CD4-positive, alpha-beta memory T cell (primary cell): ENCODE measurements at places on chromosomes 6 and 20.
A peak's percentile ranks its signal among the peaks of the same experiment; 100 is the strongest.

DNA sequence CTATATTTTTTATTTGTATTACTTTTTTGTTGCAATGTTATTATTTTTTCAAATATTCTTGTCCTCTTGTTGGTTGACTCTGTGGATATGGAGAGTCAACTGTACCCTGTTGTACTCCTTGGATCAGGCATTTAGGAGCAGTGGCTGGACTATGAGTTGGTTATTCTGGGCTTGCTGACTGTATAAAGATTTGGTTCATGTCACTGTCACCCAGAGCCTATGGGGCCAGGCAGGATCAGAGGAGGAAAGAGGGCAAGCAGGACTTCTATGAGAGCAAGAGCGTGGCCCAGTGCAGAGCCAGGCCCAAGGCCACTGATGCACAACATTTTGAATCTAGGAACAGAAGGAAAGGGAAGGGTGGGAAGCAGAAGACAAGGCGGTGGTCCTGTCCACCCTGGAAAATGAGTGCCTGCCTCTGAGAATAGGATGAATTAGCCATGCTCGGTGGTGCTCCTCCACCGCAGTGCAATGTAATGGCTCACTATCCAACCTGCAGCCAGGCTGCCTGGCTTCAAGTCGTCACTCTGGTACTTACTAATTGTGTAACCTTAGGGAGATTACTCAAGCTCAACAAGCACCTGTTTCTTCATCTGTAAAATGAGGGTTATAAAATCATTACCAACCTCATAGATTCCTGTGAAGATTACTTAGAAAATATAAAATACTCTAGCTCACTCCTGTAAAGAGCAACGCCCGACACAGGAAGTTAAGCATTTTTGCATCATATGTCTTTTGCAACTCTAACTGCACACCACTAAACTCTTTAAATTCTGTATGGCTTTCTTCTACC, 192.1 kb downstream of the KCNQ5 start:
- no peak for DNase-seq

DNA sequence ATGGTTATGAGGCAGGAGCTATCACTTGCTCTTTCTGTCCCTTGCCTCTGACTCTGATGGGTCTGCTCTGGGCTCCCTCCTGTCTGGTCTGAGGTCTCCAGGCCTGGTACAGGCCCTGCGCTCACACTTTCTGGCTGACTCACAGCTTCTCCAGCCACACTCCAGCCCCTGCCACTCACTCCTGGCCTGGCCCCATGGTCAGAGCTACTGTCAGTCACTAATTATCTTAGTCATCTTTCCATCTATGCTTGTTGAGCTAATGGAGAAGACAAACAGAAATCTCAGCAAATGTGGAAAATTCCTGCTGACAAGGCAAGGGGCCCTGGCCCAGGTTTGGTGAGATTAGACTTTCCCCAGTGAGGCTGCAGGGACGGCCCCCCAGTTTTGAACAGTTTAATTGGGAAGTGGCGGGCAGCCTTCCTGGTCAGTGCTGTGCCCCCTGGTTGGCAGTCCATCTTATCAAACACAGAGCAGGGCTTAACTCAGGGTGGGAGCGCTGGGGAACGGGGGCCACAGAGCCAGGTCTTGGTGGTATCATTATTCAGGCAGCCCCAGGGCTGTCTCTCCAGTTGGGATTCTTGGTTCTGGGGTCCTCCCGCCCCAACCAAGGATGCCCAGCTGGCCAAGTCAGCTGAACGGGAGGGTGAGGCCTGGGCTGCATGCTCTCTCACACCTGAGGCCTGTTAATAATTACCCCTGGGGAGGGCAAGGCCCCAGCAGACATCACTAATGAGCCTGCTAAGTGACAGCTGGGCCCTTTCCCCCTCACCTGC, 63.4 kb downstream of the VEGFA start:
- no peak for DNase-seq

DNA sequence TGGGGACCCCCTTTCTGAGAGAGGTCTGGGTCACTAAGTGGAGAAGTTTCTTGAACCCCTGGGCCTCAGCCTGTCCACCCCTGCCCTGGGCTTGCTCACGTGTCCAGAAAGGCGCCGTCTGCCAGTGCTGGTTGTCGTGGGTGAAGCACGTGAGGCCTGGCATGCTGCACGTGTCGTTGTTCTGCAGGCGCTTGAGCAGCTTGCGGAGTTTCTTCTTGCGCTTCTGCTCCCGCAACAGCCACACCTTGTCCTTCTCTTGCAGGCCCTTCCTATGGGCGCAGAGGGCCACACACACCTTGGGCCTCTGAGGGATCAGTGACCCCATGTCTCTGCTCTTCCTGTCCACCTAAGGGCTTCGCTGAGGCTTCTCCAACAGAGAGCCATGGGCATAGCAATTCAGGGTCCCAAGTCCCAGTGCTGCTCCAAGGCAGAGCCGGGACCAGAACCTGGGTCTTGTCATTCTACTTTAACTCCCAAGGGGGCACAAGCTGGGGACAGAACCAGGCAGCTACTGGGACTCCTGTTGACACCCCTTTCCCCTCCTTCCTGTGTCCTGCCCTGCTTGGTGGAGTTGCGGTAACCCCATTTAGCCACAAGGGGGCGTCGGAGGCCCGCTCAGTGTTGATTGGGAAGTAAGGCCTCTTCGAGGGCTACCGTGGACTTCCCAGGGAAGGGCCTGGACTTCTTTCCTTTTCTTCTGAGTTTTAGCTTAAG, 121.8 kb downstream of the SULF2 start:
- peak; percentile 67 for DNase-seq

DNA sequence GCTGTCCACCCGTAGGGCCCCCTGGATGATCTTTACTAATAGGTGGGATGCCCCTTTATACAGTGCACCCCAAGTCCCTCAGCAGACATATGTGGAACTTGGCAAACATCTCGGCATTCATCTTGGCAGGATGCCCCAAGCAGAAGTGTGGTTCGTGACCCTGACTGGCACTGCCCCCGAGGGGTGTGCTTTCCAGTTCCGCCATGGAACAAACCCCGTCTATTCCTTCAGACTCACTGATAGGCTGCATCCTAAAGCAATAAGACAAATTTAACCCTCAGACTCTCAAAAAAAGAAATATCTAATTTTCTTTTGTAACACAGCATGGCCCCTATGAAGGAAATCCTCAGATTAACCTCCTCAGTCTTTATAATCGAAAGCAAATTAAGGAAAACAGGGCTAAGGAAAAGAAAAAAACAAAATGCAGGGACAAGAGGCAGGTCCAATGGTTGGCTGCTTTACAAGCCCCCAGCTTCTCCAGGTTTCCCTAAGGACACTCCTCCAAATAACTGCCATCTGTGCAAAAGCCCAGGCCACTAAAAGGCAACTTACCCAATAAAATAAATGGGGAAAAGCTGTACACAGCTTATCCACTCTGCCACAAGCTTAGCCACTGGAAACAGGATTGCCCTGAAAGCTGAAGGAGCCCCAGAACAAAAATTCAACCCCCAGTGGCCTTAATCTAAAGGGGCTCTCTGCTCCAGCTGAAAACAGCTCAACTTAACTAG, 30.5 kb upstream of the RIPK1 start:
- DNase-seq: no peak

DNA sequence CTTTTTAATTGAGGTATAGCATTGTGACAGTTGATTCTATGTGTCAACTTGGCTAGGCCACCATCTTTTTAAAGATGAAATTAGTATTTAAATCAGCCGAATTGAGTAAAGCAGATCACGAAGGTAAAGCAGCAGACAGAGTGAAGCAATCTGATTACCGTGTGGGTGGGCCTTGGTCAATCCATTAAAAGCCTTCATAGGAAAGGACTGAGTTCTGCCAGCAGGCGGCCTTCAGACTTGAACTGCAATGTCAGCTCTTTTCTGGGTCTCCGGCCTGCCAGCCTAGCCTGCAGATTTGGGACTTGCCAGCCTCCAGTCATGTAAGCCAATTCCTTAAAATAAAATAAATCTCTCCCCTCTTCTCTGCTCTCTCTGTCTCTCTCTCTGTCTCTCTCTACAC, 22.4 kb upstream of the TGM2 start:
- DNase-seq: no peak
